ENCODE measurements at places on chromosomes 1 and 21.
A peak's percentile ranks its signal among the peaks of the same experiment; 100 is the strongest.

DNA sequence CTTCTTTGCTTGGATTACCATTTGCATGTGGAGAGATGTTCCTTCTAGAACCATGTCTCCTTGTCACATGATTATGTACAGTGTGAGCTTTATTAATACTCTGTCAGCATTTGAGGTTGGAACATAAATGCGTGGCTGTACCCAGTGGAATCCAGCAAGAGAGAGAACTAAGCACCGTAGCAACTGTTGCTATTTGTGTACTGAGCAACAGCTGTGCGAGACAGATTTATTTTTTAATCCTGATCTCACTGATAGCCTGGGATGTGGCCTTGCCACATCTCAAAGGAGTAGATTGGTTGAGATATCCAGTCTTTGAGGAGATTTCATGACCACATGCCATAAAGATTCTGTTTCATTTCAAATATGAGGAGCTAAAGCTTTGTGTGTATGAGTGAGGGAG, 43.4 kb downstream of the KIF1B start:
- peak; percentile 24 for DNase-seq

DNA sequence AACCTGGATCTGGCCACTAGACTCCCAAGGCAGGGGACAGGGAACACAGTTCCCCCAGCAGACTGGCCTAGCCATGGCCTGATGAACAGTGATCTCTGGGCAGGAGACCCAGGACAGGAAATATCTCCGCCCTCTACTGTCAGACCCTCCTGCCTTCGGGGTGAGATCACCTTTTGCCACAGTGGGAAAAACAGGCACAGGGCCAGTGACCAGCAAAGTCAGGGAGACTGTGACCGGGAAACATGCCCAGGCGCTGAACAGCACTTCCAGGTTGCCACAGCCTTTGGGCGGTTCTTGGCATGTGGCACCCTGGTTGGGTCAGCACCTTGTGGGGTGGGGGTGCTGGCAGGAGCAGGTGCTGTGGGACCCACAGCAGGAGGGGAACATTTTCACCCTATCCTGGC, 8.9 kb upstream of the ZNF669 start:
- DNase-seq: no peak

DNA sequence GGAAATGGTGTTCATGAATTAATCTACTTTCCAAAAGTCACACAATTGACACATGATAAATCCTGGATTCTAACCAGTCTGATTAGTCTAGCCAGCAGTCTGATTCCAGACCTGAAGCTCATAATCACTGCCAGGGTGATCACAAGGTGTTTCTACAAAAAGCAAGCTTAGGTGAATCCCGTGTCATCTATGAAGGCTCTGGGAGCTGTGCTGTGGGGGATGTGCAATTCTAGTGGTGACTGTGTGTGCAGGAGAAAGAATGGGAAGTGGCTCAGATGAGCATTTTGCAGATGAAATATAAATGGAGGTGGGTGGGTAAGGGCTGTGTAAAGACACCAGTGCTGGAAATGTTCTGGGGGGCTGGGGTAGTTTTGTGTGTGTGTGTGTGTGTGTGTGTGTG, 1.8 kb upstream of the NPPB start:
- DNase-seq: no peak

- no peak for DNase-seq
Observed at GRCh38 chr1:27394282-27394658, 1.8 kb downstream of the GPR3 start.

DNA sequence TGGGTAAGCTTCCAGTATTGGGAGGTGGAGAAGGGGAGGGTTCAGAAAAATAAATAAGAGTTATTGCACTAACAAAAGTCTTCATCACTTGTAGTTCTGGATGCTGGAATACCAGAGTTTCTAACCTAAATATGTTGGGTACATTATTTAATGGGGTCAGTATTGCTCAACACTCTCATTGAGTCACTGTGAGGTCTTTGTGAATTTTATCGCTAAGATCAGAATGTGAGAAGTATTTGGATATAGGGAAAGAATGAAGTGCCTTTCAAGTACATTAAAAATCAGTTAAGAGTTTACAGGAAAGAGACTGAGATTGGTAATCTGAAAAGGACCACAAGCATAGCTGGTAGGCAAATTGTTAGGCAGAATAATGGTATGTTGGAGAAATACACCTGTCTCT, 8.8 kb downstream of the SNRPE start:
- no peak for DNase-seq

GRCh38 chr1:18668750-18669404, 38.2 kb downstream of the PAX7 start:
- DNase-seq: no peak

- DNase-seq: no peak
Observed at GRCh38 chr1:91601554-91602376, 101.1 kb downstream of the CDC7 start.

Data from activated CD4-positive, alpha-beta T cell treated with anti-CD3 and anti-CD28 coated beads, Interleukin-2, Interleukin-4, amounts not matched to agents 100 ng/mL and 50 ng/mL, durations not matched to agents 16 hours and 8 hours (primary cell).